ENCODE measurements at places on chromosomes 4 and X.
A peak's percentile ranks its signal among the peaks of the same experiment; 100 is the strongest.

DNA sequence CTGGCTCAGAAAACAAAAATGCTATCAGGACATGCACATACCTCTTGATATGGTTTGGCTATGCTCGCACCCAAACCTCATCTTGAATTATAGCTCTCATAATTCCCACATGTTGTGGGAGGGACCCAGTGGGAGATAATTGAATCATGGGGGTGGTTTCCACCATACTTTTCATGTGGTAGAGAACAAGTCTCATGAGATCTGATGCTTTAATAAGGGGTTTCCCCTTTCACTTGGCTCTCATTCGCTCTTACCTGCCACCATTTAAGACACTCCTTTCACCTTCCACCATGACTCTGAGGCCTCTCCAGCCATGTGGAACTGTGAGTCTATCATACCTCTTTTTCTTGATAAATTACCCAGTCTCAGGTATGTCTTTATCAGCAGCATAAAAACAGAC lies 958.6 kb downstream of the TRAM1L1 start:
- no peak for DNase-seq

GRCh38 chrX:43530837-43531236 lies 125.3 kb upstream of the MAOA start:
- no peak for DNase-seq

DNA sequence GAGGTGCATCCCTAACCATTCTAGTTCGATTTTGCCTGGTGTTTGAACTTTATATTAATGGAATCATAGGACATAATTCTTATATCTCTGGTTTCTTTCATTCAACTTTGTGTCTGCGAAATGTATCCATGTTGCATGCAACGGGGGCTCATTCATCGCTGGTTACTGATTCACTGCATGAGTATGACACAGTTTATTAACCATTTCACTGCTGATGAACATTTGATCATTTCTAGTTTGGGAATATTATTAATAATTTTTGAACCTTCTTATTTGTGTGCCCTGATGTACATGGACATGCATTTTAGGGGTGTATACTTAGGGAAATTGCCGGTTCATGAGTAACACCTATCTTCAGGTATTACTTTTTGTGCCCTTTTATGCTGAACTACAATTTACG lies 5.1 kb upstream of the TMEM271 start:
- DNase-seq = no peak

DNA sequence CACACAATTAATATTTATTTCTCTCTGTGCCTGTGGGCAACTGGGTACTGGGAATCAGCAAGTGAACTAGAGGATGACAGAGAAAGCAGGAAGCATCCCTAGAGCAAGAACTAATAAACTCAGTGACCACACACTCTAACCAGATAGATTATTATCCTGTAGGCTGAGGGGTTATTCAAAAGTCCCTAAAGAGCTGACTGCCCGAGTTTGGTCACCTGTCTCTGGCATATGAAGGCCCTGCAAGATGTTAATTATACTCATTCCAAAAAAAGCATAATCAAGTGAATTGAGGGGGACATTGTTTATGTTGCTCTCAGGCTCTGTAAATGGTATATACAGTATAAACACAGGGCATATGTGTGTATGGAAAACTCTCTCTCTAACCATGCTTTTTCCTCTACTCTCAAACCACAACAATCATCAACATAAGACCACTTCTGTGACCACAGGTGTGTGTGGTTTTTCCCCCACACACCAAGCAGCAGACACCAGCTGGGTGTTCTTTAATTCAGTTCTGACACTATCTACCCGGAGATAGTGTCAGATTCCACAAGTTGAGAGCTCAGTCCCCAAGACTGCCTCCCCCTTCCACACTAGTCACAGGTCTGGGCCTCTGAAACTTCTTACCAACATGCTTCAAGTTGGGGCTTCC lies 6.2 kb upstream of the HPSE start:
- DNase-seq = no peak

- no peak for DNase-seq
Measured at GRCh38 chrX:153981771-153982533, 9.4 kb downstream of the TMEM187 start.

DNA sequence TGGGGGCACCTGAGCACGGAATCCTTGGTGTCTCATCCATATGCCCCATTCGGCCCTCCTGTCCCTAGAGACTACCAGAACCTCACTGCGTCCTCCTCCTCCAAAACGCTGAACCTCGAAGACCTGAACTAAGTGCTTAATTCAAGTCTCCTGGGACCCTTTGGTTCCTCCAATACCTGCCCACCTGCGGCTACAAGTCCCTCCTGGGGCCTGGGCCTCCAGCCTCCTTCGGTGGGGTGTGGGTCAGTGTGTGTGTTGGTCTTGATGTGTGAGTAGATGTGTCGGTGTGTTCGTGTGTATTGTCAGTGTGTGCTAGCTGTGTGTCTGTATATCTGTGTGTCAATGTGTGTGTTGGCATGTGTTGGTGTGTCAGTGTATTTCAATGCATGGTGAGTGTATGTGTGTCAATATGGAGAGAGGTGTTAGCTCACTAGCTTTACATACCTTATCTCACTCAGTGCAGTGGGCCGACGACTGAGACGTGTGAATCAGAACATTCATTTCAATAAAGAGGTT lies 2.6 kb upstream of the SEPTIN6 start:
- no peak for DNase-seq

GRCh38 chr4:168059251-168059650 lies 33.1 kb upstream of the ANXA10 start:
- DNase-seq = no peak

- no peak for DNase-seq
Measured at GRCh38 chrX:51955200-51955599, 61.8 kb downstream of the MAGED1 start.

- no peak for DNase-seq
Measured at GRCh38 chr4:48854395-48854683, 23.5 kb downstream of the OCIAD1 start.

- peak; percentile 12 for DNase-seq
Measured at GRCh38 chr4:80610845-80611677, 275.5 kb downstream of the CFAP299 start.

DNA sequence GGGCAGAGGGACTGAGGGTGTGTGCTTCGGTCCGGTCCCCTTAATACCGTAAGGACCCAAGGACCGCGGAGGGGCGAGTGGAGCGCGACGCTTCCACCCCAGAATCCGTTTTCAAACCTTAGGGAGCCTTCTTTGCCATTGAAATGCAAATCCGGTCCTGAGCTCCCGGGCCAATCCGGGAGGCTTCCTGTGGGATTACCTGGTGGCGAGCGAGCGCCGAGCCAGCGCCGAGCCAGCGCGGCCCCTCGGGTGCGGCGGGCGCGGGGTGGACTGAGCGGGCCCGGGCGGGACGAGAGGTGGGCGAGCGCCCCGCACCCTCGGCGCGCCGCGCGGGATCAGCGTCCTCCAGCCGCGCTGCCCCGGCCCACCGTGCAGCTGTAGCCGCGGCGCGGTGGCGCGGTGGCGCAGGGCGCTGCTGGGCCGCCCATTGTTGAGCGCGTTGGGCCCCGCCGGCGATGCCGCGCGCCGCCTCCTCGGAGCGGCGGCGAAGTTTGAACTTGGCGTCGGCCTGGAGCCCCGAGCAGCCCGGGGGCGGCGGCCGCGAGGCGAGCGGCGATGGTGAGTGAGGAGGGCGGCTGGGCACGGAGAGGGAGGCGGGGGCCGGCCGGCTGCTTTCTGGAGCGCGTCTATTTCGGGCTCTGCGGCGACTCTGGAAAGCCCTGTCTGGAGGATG lies 208.7 kb downstream of the SOWAHB start:
- no peak for DNase-seq

GRCh38 chr4:48780865-48781214 lies 761 bp upstream of the FRYL start:
- DNase-seq = peak; percentile 10

- no peak for DNase-seq
Measured at GRCh38 chr4:140102421-140102820, 51.6 kb downstream of the MAML3 start.

DNA sequence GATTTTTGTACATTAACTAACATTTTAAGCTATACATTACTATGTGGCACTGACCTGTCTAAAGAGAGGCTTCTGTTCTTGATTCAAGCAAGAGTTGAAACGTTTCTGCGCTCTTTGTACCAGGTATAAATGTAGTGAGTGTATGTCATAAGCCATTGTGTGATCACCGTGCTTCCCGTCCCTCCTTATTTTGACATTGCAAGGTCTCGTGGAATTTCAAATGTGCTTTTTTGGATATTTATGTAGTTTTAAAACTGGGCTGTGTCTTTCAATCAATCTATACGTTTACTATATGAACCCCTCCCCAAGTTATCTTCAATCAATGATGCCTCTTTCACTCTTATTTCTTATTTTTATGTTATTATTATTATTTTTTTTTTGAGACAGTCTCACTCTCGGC lies at the start of gene KLHL15:
Gene KLHL15, minus strand, starts transcription at position 101 of the 400 bp plus-strand sequence. CDS start 20,493 bp downstream, outside the sequence.
- no peak for DNase-seq

GRCh38 chrX:10111364-10112148 lies 45.2 kb upstream of the CLCN4 start:
- no peak for DNase-seq

DNA sequence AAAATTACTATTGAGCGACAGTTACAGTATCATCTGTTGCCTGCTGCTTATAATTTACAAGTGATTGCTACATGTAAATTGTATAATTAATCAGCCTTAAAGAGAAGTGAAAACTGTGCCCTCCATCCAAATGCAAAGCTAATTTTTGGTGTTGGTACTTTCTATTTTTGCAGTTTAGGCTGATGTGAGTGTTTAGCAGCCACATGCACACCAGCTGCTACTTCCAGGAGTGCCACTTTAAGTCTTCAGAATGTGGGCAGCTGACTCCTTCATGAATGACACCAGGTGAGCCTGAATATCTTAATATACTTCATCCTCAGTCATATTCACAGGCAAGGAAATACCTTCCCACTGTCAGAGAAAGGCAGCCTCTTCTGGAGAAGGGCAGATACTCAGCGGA lies 149.8 kb upstream of the RASGEF1B start:
- no peak for DNase-seq

- DNase-seq = peak; percentile 17
Measured at GRCh38 chrX:129361576-129361975, 161.7 kb downstream of the SMARCA1 start.

GRCh38 chr4:65865489-65865888 lies 195.2 kb upstream of the EPHA5 start:
- DNase-seq = no peak

DNA sequence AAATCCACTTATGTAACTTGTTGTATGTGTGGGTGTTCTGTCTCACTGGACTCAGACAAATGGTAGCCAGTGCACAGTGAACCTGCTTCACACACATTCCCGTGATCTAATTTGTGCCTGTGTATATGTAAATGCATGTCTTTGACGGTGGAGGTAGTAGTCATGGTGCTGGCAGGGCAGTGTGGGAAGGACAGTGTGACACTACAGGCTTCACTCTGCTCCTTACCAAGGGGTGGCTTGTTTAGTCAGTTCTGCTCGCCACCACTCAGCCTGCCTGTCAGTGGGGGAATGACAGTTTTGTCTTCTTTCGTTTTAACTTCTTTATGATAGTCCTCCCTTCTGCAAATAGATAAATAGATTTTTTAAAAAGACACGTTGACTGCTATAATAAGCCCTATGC lies 17.7 kb upstream of the PAQR3 start:
- no peak for DNase-seq

- DNase-seq = no peak
Measured at GRCh38 chrX:140177821-140178220, 212.5 kb upstream of the CXorf66 start.

- no peak for DNase-seq
Measured at GRCh38 chrX:130139474-130140201, 26.0 kb downstream of the AIFM1 start.

DNA sequence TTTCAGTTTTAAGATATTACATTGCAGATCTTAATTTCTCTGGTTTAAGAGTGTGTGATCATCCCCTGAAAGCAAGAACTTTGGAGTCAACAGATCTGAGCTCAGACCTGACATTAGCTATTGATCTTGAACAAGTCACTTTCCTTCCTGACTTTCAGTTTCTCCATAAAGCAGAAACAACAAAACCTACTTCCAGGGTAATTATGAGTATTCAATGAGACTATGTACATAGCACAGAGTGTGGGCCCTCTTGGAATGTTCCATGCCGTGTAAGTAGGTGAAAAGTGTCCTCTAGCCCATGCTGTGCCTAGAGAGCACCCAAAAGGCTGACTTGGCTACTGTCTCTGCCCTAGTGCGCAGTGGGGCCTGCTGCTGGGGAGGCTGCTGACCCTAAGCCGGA lies 188.0 kb upstream of the RPL34 start:
- no peak for DNase-seq

GRCh38 chr4:159902648-159903047 lies 799.8 kb downstream of the RAPGEF2 start:
- no peak for DNase-seq

DNA sequence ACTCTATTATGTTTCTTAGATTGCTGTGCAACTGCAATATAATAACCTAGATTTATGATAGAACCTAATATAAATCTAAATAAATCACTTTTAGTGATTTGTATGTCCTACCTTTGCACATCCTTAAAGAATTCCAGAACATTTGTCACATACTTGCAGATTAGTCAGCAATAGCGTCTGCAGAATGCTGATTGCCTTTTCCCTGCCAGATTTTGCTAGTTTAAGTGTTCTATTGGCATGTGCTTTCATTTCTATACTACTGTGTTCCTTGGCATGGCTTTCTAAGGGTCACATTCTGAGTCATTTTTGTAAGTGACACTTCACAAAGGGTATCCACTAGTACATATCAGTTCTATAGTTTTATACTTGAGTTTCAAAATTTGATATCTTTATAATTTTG lies 303.1 kb upstream of the GIMD1 start:
- DNase-seq = no peak

DNA sequence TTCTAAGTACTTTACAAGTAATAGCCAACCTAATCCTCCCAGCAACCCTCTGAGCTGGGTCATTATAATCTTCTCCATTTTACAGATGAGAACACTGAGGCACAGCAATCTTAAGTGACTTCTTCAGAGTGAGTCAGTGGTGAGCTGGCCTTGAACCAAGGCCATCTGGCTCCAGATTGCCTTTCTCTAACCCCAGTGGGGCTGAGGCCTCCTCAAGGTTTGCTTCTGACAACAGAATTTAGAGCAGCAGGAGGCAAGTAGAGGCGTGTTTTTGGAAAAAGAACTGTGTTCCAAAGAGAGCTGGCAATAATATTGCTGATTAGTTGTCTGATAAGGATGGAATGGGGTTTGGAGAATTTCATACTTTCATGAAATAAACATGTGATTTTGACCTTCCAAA lies 41.2 kb downstream of the PIR start:
- DNase-seq = no peak

DNA sequence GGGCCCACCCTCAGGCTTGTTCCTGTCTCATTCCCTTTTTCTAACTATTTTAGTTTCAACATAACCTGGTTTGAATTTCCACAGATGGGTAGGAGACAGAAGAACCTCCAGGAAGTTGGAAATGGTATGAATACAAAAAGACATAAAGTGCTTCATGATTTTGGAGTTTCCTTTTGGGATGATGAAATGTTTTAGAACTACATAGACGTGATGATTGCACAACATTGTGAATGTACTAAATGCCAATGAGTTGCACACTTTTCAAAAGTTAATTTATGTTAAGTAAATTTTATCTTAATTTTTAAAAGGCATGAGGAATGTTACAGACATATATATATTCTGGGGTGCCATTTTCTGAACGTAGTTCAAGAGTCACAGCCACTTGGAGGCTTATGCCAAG lies 41.1 kb upstream of the IBSP start:
- DNase-seq = no peak
